ENCODE measurements at places on chromosomes 11 and 22. TPM values are rescaled to one million over a fixed set of nuclear protein-coding genes. Genes with fewer than 3 reads are reported as not detected.

GRCh38 chr22:27504360-27505253 is 296.9 kb downstream of the MN1 start:
- no peak for DNase-seq
- H3K4me1 ChIP-seq: no peaks in the 10 kb centered on the region
- no peak overlapping the region for H3K4me3 ChIP-seq
- no peak overlapping the region for H3K27ac ChIP-seq
- no peaks in the 10 kb centered on the region for H3K27me3 ChIP-seq
- H3K36me3 ChIP-seq: no peaks in the 10 kb centered on the region

DNA sequence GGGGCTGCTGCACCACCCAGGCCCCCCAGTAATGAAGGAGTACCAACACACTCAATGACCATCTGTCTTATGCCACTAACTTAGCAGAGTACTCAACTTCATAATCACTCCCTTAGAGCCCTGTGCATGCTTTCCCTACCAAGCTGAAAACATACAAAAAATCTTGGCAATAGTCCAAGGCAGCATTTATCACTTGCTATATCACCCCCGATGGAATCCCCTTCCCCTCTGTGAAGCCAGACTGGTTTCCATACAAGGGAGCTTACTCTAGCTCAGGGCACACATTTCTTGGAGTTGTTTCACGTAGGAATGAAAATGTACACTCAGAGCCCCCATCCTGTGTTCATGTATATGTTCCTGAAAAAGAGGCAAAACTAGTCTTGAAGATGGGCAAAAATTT is 301.3 kb upstream of the TENM4 start:
- no peak overlapping the region for H3K27ac ChIP-seq
- no peaks in the 10 kb centered on the region for H3K36me3 ChIP-seq

DNA sequence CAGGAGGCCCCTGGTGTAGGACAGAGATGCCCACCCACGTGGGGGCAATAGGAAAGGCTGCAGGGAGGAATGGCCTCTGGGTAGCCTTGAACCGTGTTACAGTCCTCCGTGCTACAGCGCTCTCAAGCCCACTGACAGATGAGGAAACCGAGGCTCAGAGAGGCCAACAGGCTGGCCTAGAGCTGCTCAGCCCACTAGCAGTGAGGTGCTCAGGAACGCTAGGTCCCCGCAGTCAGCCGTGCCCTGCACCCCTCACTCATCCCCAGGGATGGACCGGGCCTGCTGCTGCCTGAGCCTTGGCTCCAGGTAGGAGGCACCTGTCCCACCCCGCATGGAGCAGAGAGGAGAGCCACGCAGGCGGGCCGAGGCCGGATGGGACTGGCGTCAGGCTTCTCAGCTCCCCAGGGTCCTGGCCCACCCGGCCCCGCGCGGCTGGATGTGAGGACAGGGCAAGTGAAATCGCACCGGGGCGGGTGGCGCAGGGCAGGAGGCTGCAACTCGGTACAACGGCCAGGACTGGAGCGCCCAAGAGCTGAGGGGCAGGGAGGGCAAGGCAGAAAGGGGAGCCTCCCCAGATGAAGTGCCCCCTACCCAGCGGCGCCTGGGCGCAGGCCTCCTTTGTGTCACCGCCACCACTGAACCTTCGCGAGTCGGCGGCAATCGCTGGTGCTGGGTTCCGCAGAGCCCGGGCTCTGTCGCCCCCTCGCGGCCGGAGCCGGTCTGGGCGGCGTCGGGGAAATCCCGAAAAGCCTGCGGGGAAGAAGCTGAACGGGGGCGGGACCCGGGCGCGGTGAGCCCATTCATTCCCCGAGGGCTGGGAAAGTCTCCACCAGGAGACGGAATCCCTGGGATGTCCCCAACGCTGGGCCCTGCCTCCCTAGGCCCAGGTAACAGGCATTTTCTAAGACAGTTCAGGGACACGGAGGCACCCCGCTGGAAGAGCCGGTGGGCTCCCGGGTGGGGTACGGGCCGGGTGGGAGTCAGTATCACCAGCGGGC is 8.4 kb upstream of the SLC2A11 start:
- peaks cover 7% of the 10 kb centered on the region for H3K4me1 ChIP-seq
- H3K4me3 ChIP-seq: no peak overlapping the region
- peak; percentile 79 for DNase-seq
- H3K27me3 ChIP-seq: peaks cover 10% of the 10 kb centered on the region
- no peak overlapping the region for H3K27ac ChIP-seq
- H3K36me3 ChIP-seq: no peaks in the 10 kb centered on the region

DNA sequence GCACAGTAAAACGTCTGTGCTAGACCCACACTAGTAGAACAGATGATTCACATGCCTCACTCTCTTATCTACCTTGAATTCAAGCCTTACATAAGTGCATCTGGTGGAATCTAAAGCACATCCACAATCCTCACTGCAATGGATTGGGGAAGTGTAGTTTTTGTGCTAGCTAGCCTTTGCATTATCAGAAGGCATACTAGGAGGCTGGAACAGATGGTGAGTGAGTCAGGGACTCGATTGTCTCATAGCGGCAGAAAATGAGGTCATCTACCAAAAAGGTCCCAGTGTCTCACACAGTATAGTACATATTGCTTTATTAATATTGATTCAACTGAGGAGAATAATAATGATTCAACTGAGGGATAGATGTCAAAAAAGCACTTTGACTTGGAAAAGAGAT is 9.3 kb downstream of the MSANTD4 start:
- peaks cover 17% of the 10 kb centered on the region for H3K4me1 ChIP-seq
- no peak for DNase-seq
- no peak overlapping the region for H3K4me3 ChIP-seq
- no peak overlapping the region for H3K27ac ChIP-seq

GRCh38 chr11:13972043-13972910 is 9.8 kb downstream of the SPON1 start:
- H3K4me1 ChIP-seq: peaks cover 23% of the 10 kb centered on the region
- H3K27ac ChIP-seq: no peak overlapping the region
- no peak overlapping the region for H3K4me3 ChIP-seq
- H3K27me3 ChIP-seq: peaks cover 13% of the 10 kb centered on the region
- H3K36me3 ChIP-seq: no peaks in the 10 kb centered on the region

GRCh38 chr11:1341928-1342524 is 32.6 kb upstream of the TOLLIP start:
- H3K27me3 ChIP-seq: peaks cover 7% of the 10 kb centered on the region
- no peaks in the 10 kb centered on the region for H3K36me3 ChIP-seq
- H3K4me3 ChIP-seq: no peak overlapping the region
- no peak overlapping the region for H3K27ac ChIP-seq

- no peaks in the 10 kb centered on the region for H3K27me3 ChIP-seq
- no peak for DNase-seq
- H3K4me1 ChIP-seq: peaks cover 17% of the 10 kb centered on the region
Measured at GRCh38 chr11:71946144-71946571, 17.3 kb downstream of the RNF121 start.

Gene TTC38
- 20.7 TPM for total RNA-seq

Gene GAB4
- total RNA-seq: not detected

Gene TCN1
- total RNA-seq: not detected

All from activated T-helper 2 cell treated with anti-CD3 and anti-CD28 coated beads, Interferon-gamma antibody, Interleukin-2, Interleukin-4, amounts not matched to agents 10 μg/mL and 5 μg/mL and 100 μg/mL, durations not matched to agents 14 hours and 24 hours and 36 hours (primary cell).